Hepatocyte (in vitro differentiated cells): ENCODE measurements at places on chromosomes 11 and 22. TPM values are rescaled to one million over a fixed set of nuclear protein-coding genes. Genes with fewer than 3 reads are reported as not detected.
A peak's percentile ranks its signal among the peaks of the same experiment; 100 is the strongest.

DNA sequence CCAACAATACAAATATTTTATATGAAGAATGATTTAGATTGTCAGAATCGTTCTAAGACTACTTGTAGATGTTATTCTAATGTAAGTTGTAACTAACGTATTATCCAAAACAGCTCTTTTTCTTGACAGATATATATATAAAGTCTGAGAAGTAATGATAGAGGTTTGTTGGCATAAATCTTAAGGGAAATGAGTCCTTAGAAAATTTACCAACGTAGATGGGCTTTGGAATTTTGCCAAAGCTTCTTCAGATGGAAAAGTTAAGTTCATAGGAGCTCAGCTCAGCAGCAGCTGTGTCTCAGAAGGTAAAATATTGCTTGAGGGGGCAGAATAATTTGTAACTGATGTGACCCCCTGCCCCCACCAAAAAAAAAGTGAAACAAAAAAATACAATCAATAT is 66.7 kb downstream of the BID start:
- no peak for DNase-seq

GRCh38 chr11:122853971-122854446 is 15.7 kb downstream of the CRTAM start:
- peak; percentile 83 for DNase-seq

DNA sequence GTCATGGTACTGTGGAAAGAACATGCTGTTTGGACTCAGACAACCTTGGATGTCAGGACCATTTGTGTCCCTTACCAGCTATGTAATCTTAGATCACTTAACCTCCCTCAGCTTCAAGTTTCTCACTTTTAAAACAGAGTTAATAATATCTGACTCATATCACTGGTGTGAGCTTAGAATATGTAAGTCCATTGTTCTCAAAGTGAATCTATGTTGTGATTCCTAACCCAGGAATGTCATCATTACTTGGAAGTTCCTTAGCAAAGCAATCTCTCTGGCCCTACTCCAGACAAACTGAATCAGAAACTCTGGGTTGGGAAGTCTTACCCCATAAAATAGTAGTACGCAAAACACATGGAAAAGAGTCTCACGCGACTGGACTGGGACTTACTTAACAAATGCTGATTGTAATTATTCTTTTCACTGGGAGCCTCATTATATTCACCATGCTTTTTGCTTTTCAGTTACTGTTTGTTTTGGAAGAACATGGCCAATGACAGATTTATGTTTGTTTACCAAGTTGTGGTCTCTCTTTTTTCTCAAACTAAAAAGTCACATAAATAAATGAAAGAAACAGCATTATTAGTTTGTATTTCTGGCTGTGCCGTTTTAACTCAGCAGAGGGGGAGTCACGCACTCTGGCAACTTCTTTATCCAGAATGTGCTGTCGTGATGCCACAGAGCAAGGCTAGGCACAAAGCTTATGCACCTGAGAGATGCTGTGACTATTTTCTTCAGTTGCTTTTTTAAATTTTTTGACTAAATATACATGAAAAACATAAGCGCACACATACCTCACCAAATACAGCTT is 217.7 kb upstream of the CTSC start:
- peak; percentile 51 for DNase-seq

DNA sequence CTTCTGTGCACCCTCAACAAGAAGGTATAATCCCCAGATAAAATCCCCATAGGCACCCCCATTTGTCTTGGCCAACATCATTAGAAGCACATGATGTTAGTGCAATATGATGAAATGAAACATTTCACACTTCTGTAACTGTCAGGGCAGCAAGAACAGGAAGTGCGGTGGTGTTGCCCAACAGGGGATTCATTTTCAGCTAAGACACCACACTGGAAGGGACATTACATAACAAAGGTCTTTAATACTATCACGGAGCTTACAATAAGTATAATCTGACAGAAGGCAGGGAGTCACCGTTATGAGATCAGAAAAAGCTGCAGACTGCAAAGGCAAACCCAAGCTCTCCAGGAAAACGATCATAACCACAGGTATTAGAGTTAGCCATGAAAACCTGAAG is 2.0 kb downstream of the OR52W1 start:
- DNase-seq, result no peak

DNA sequence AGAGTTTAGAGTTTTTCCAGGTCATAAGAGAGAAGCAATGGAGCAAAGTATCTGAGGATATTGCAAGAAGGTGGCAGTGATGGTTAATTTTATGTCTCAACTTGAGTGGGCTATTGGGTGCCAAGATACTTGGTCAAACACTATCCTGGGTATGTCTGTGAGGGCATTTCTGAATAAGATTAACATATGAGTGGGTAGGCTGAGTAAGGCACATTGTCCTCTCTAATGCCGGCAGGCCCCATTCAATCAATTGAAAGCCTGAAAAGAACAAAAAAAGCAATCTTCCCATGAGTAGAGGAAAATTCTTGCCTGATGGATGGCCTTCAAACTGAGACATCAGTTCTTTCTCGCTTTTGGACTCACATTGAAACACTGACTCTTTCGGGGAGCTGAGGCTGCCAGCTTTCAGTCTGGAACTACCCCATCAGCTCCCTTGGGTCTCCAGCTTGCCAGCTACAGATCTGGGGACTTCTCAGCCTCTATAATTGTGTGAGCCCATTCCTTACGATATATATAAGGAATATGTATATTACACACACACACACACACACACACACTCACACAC is 228.8 kb downstream of the BUD13 start:
- no peak for DNase-seq

DNA sequence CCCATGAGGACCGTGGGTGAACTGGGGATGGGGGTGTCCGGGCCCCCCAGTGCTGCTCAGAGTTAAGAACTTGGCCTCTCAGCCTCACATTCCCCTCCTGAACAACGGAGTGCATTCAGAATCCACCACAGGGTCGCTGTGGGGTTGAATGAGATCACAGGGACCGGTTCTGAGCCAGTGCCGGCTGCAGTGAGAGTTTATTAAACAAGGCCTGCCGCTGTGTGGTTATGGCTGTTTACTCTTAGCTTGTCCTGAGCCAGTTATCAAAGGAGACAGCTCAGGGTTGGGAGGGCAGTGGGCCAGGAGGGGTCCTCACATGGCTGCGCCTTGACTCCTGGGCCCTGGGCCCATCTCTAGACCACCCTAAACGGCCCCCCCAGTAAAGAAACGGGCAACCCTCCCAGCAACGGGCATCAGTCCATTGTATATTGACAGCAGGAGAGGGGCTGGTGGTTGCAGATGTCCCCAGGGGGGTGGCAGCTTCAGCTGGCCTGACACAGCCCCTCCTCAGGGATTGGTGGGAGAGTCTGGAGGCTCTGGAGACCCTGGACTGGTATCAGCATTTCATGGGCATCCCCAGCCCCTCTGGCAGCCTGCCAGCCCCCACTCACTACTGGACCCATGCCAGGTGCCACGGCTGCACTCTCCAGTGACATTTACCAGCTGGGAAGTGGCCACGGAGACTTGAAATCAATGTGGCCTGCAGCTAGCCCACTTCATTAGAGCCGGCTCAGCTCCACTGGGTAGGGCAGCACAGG is 15.1 kb upstream of the CABP7 start:
- peak; percentile 56 for DNase-seq

- no peak for DNase-seq
Observed at GRCh38 chr22:46609724-46610201, 10.4 kb upstream of the GRAMD4 start.

GRCh38 chr11:123457187-123457770 is 27.2 kb downstream of the GRAMD1B start:
- DNase-seq, result no peak

DNA sequence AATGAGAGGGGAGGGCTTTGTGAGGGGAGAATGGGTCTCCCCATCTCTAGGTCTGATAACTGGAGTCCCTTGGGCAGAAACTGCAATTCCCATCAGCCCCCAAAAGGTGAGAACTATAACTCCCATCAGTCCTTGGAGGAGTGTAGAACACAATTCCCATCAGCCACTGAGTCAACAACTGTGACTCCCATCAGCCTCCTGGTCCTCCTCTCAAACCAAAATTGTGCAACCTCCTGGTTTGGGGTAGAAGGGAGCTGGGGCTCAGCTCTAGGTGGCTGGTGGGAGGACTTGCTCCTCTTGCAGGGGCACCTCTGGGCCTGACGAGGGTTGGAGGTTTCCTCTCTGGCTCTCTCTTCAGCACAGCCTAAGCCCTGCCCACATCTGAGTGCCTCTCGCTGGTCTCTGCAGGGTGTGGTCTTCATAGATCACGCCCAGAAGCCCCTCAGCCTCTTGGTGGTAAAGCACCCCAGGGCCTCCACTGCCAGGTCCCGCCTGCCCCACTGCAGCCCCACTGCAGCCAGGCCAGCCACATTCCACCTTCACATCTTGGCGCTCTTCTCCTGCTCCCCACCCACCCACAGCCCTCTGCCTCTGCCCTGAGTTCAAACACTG is 18.5 kb downstream of the SLC22A12 start:
- no peak for DNase-seq

DNA sequence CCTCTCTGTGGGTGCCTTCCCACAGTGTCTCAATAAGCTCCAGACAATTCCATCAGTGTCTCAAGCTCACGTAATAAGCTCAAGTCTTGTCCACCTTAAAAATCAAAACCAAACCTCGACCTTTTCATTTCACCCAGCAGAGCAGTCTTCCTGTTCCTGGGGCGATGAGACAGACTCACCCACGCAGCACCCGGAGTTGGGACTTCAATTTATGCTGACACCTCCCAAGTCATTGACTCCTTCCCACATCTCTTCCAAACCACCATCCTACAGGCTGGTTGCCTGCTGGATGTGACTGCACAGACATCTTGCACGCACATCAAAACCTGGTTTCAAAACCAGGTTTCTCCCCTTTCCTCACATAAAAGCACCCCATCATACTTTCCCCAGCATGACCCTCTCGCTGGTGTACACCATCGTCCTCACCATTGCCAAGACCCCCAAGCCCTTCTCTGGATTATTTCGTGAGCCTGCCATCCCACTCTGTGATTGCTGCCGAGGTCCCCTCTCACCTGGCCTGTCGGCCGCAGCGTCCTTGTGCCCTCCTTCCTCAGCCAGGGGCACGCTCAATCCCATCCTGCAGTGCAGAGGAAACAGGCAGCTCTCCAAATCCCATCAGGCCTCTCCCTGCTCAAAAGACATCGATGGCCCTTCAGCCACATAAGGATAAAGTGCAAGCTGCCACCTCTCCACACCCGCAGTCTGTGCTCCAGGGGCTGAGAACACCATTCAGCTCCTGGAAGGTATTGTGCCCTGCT is 45.1 kb upstream of the FBXO3 start:
- DNase-seq, result no peak

GRCh38 chr11:45082744-45083543 is 63.5 kb upstream of the PRDM11 start:
- DNase-seq, result no peak

DNA sequence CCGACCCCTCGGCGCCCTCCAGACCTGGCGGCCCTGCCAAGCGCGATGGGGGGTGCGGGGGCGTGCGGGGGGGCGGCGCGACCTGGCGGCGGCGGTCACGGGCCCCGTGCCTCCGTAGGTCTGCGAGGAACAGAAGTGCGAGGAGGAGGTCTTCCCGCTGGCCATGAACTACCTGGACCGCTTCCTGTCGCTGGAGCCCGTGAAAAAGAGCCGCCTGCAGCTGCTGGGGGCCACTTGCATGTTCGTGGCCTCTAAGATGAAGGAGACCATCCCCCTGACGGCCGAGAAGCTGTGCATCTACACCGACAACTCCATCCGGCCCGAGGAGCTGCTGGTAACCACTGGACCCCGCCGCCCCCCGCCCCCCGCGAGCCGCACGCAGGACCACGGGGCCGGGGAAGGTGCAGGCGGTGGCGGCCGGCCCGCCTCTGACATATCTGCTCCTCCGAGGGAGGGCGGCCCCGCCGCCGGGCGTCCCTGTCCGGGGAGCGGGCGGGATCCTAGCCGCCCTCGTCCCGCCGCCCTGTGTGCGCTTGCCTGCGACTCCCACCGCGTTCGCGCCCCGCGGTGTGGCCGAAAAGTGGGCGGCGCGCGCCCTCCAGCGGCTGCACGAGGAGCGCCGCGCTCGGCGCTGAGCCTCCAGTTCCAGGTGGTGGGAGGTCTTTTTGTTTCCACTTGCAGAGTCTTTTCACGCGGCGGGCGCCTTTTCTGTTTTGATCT is 2.1 kb downstream of the CCND1 start:
- peak; percentile 92 for DNase-seq

DNA sequence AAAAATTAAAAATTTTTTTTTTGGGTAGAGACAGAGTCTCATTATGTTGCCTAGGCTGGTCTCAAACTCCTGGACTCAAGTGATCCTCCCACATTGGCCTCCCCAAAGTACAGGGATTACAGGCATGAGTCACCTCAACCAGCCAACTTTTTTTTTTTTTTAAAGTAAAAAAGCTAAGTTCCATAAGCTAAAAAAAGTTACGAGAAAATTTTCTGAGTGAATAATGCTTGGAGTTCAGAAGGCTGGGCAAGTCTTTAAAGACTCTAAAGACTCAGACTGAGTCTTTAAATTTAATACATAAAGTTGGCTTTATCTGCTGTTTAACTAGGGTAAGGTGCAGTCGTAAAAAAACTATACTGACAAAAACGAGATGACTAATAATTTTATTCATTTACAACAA is 5.6 kb downstream of the DDX6 start:
- peak; percentile 17 for DNase-seq

GRCh38 chr22:42933485-42934091 is 76.5 kb upstream of the ARFGAP3 start:
- peak; percentile 82 for DNase-seq

TXNRD2 gene
- 1.6 and 2.1 TPM in 2 replicates for polyA plus RNA-seq

SHANK3 gene
- polyA plus RNA-seq, result 1.9 and 2.6 TPM in 2 replicates
